ENCODE measurements at places on chromosomes 13 and 19.

GRCh38 chr19:48997972-48998371 is 4.3 kb downstream of the RUVBL2 start:
- peak; percentile 21 for DNase-seq

DNA sequence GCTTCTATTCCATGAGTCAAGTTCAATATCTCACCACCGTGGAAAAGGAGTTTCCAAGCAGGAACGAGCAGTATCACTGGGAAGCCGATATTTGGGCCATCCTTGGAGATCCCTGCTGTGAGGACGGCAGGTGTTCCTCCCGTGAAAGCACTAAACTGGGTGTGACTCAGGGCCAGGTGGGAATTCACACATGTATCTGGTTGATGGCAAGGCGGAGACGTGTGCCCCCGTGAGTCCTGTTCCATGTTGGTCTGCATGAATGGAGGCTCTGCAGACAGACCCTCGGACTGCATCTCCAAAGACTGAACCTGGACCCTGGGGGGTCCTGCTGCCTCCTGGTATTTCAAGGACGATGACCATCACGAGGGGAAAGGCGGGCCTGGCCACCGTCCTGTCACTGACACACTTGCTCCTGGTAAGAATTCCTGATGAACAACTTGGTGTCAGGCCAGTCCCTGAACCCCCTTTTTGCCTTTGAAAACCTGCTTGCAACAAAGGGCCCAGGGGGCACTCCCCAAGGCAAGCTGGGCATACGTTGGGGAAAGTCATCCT is 22.8 kb upstream of the GAS6 start:
- no peak for DNase-seq

- no peak for DNase-seq
Observed at GRCh38 chr19:44598880-44599279, 14.5 kb upstream of the IGSF23 start.

DNA sequence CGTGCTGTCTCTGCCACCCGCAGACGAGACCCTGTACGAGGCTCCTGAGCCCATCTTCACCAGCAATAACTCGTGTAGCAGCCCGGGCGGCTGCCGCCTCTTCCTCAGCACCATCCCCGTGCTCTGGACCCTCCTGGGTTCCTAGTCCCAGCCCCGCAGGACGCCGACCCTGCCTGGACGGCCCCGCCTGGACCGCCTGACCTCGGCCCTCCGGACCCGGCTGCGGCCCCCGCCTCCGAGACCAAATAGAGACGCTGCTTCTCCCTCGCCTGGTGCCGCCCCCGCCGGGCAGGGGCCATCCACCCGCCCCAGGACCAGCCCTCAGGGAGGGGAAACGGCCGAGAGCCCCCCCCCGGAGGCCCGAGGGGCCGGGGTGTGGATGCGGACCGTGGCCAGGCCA is 14.1 kb downstream of the EFNA2 start:
- DNase-seq, result no peak

DNA sequence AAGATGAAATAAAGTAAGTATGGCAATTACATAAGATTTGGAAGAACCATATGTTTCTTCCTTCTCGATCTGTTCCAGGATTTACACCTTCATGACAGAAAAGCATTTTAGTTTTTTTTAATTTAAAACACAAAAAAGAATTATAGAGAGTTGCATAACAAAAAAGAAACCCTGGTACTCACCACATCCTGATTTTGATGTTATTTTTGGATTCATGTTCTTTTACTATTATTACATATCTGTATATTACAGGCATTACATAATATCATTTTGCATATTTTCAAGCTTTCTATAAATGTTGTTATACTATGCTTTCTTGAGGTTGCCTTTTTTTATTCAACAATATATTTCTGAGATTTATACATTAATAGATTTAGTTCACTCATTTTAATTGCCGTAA is 6.7 kb upstream of the KATNAL1 start:
- no peak for DNase-seq

DNA sequence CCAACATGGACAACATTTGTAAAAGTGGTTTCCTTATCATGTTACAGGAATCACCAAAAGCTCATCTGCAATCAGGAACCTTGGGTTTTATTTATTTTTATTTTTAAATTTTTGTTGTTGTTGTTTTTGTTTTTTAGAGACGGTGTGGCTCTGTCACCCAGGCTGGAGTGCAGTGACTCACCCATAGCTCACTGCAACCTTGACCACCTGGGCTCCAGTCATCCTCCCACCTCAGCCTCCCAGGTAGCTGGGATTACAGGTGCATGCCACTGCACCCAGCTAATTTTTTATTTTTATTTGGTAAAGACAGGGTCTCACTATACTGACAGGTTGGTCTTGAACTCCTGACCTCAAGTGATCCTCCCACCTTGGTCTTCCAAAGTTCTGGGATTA is 13.6 kb upstream of the SERP2 start:
- no peak for DNase-seq

DNA sequence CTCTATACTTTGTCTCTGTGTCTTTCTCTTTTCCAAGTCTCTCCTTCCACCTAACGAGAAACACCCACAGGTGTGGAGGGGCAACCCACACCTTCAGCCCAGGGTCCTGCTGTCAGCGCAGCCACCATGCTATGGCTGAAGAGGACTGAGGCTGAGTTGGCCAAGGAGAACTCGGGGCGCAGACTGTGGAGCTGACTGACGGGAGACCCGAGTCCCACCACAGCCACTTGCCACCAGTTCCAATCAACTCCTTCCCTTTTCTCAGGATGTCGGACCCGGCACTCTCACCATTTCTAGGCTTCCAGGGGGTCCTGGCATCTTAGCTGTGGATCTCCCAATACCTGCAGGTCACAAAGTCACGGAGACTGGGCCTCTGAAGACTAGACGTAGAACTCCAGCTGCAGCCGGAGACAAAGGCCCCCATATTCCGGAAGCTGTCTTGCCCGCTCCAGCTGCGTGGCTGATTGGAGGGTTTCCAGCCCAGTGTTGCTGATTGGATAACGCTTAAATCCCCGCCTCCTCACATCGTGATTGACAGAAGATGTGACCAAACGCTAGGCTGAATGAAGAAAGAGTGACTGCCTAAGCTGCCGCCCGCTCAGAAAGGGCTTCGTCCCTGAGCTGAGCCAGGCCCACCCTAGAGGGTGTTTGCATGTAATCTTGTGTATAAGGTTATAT is 63.6 kb downstream of the ZNF429 start:
- peak; percentile 20 for DNase-seq

GRCh38 chr19:49117677-49118564 is 1.0 kb downstream of the C19orf73 start:
- no peak for DNase-seq

- no peak for DNase-seq
Observed at GRCh38 chr19:12789098-12789903, 2.0 kb upstream of the JUNB start.

GRCh38 chr13:64371045-64371444 is 2859.1 kb downstream of the PCDH9 start:
- no peak for DNase-seq

DNA sequence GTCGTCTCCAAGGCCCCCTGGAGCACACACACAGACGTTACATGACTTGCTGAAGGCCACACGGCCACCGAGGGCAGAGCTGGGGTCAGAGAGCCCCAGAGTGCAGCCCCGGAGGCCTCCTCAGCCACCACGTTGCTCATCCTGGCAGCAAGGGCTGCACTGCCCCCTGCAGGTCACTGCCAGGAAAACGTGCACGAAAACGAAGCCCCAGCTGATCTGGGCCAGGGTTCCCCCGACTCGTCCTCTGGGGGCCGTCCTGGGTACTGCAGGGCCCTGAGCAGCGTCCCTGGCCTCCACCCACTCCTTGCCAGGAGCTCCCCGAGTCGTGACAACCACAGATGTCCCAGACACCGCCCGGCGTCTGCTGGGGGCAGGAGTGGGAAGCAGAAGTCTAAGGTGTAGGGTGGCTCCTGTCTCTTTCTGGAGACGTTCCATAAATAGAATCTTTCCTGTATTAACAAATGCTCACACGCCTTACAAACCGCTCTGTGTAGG is 3.4 kb downstream of the TPGS1 start:
- DNase-seq, result peak; percentile 91

DNA sequence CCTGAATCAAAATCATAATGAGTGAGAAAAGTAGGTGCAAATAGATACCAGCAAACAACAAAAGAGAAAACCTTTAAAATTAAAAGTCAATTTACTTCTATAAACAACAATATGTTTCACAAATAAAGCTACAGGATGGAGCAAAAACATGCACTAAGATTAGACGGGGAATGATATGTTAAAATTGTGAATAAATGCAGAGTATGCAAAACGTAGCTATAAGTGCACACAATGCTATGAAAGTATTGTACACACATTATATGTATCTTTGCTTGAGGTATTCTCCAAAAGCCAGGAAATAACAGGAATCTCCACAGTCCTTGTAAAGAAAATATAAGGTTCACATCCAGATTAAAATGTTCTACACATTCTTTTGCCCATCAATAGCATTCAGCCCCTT is 523.9 kb downstream of the EFNB2 start:
- DNase-seq, result no peak

- peak; percentile 23 for DNase-seq
Observed at GRCh38 chr13:32639502-32640105, 53.4 kb downstream of the PDS5B start.

- DNase-seq, result no peak
Observed at GRCh38 chr13:111336666-111337065, 16.2 kb downstream of the TEX29 start.

All from stimulated activated CD4-positive, alpha-beta T cell treated with anti-CD3 and anti-CD28 coated beads, Interleukin-1b, Interleukin-23, amount 100 ng/mL, for 24 hours (primary cell).